ENCODE measurements at places on chromosomes 12 and 14.

- DNase-seq, result no peak
Observed at GRCh38 chr12:13835652-13836051, 145.8 kb downstream of the GRIN2B start.

- no peak for DNase-seq
Observed at GRCh38 chr12:28966046-28966780, 182.9 kb upstream of the FAR2 start.

DNA sequence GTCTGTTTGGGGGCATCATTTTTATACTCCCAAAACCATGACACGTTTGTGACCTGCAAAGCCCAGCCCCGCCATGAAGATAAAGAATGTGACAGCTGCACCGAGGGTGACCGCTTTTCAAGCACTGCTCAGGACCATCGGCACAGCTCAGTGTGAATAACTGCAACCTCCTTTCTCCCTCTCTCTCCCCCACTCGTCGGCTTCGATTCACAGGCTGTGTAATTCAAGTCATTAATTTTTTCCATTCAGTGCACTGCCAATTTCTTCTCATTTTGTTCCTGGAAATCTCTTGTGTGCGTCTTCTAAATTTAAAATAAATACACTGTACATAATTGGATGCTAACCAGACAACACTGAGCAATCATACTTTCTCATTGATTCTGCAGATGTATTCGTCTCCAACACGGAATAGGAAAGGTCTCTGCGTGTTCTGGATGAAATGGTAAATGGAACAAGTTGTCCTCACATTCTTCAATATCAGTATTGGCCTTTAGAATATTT, 260.8 kb downstream of the TTC8 start:
- no peak for DNase-seq

DNA sequence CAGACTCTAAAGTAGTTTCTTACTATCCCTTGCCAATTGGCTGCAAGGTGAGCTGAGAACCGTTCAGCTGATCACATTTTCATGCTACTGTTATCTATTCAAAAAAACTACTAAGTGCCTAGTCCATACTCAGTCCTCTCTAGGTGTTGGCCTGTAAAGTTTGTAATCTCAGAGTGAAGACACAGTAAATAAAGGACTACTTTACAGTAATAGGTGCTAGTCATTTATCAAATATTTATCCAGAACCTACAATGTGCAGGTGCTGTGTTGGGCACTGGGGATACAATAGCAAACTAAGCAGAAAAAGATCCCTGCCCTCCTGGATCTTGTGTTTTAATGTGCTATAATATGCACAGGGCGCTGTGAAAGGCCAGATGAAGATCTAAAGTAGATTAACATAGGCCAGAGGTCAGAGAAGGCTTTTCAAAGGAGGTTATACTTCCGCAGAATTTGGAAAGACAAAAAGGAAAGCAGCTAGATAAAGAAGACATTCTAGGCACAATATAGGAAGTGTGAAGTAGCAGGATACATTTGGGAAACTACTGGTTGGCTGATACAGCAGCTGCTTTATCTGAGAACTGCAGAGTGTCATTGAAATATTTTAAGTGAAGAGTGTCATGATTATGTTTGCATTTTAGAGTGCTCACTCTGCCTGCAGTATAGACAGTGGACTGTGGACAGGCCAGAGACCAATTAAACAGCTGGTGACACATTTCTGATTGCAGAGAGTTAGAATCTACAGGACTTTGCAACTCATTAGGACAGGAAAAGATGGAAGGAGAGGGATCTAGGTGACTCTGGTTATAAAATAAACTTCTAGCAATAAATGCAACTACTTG, 8.0 kb upstream of the ACTR10 start:
- no peak for DNase-seq

- no peak for DNase-seq
Observed at GRCh38 chr12:75271576-75271975, 58.5 kb downstream of the CAPS2 start.

DNA sequence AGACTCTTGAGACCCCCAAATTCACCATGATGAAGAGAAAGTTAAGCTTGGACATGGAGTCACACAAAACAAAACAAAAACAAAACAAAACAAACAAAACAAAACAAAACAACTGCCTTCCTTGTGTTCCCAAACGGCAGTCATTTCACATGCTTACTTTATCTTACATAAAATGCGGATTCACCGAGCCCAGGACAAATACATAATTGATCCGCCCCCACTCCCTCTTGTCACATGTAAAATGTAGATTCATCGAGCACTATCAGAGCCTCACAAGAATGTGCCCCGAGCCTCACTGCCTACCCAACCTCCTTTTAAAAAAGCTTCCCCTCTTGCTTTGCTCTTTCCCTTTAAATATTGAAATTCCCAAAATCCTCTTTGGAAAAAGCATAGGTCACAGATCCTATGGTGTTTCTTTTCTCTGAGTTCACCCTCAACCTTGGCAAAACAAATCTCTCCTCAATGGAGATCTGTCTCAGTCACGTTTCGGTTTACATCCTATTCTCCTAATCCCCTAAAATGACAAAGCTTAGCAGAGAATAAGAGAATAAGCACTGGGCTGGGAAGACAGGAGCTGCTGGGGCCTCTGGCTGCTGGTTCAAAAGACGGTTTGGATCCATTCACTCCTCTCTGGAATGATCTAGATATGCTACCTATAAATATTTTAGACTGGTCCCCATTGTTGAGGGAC, 83.7 kb downstream of the NINJ2 start:
- no peak for DNase-seq

- no peak for DNase-seq
Observed at GRCh38 chr12:80681287-80681686, 26.1 kb upstream of the MYF6 start.

- DNase-seq, result no peak
Observed at GRCh38 chr12:95637471-95638155, 86.3 kb upstream of the USP44 start.

DNA sequence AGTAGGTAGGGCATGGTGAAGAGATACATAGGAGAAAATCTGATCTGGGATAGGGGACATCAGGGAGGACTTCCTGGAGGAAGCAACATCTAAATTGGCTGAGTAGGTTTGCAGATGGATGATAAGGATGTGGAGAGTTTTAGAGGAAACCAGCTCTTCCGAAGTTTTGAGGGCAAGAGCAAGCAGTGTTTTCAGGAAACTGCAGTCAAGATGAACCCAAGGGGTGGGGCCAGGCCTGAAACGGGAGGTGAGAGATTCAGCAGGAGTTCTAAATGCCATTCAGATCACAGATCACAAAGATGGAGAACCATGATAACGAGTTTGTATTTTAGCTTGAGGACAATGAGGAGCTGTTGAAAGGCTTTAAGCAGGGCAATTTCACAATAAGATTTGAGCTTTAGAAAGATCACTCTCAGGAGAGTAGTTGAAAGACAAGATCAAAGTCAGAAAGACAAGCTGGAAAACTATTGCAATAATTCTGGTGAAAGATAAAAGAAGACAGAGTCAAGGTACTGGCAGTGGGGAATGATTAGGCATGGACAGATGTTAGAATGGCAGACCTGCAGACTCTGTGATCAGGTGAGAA, 70.1 kb upstream of the PLXNC1 start:
- no peak for DNase-seq

DNA sequence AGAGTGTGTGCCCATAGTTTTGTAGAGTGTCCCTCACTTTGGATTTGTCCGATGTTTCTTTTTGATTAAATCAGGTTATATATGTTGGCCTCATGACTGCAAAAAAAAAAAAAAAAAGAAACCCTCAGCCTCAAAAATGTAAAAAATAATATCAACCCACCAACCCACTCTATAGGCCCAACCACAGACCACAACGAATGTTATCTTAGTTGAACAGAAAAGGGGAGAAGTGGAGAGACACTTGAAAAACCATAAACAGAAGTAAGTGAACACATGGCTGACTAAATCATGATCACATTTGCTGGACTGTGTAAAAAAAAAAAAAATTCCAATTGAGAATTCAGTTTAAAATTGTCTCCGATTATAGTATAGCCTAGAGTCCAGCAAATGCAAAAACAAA, 45.5 kb upstream of the ST8SIA1 start:
- DNase-seq, result no peak

Measured in activated CD8-positive, alpha-beta memory T cell treated with anti-CD3 and anti-CD28 coated beads for 1 hour (primary cell).